Activated naive CD4-positive, alpha-beta T cell (primary cell): ENCODE measurements at places on chromosomes 3 and 15.

- no peak for DNase-seq
These were observed 48.1 kb upstream of the GK5 start for GRCh38 chr3:142273501-142273900.

GRCh38 chr3:55173504-55173903 is 245.6 kb upstream of the LRTM1 start:
- DNase-seq = no peak

- no peak for DNase-seq
These were observed 119.9 kb upstream of the RASGRP1 start for GRCh38 chr15:38684440-38685010.

DNA sequence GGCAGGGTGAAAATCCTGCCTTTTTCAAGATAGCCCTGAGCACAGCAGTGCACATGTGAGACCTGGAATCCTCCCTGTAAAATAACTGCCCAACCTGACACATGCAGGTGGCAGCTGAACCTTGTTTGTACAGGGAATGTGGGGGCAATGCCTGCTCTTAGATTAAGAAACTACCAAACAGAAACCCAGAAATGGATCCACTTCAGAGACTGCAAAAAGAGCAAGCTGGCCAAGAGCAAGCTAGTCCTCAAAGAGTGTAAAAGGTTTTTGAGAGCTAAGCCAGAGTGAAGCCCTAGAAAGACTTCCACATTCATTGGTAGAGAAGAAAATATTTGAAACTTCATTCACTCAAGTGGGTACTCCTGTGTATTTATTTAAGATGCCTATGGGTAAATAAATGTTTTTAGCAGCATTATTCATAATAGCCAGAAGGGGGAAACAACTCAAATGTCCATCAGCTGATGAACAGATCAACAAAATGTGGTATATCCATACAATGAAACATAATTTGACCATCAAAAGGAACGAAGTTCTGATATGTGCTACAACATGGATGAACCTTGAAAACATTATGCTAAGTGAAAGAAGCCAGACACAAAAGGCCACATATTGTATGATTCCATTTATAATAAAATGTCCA is 96.0 kb upstream of the TSC22D2 start:
- no peak for DNase-seq

DNA sequence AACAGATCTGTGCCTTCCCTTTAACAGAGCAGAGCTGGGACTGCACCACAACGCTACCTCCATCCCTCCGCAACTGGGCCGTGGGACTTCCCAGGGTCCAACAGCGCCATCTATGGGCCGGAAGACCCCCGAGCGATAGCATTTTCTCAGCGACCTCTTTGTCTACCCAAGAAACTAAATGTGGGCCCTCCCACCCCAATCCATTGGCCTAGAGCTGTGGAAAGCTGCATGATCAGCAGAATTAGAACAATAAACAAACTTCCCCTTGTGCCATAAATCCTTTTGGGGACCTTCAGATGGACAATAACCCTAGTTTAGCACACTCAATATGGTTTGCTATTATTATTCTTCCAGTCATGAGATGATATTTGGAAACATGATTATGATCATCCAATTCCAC is 74.8 kb upstream of the NTRK3 start:
- no peak for DNase-seq
